ENCODE measurements at places on chromosomes 6 and 20. TPM values are rescaled to one million over a fixed set of nuclear protein-coding genes. Genes with fewer than 3 reads are reported as not detected.

The SMPD2 gene
- 9.7 TPM for total RNA-seq

DNA sequence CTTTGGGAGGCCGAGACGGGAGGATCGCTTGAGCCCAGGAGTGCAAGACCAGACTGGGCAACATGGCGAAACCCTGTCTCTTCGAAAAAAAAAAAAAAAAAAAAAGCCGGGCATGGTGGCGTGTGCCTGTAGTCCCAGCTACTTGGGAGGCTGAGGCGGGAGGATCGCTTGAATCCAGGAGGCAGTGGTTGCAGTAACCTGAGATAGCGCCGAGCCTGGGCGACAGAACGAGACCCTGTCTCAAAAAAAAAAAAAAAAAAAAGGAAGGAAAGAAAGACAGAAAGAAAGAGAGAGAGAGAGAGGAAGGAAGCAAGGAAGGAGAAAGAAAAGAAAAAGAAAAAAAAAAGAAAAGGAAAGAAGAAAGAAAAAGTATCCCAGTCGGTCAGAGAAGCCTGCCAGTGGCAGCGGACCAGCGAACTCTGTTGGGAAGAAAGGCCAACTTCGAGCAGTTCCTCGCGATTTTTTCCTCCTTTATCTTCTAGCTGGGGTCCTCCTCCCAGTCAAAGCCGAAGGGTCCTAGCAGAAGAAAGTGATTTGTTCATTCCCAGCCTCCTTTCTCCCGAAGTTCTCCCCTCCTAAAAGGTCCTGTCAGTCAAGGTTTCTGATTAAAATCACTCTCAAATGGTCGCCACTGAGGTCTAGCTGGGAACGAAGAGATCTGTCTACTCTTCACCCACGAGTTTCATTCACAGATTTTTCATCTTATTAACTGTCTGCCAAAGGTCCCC, 2.4 kb upstream of the SYCP2L start:
- peaks cover 11% of the 10 kb centered on the region for H3K4me1 ChIP-seq
- peaks cover 71% of the 10 kb centered on the region for H3K27me3 ChIP-seq
- no peak overlapping the region for H3K27ac ChIP-seq
- DNase-seq: no peak
- H3K4me3 ChIP-seq: no peak overlapping the region
- no peaks in the 10 kb centered on the region for H3K36me3 ChIP-seq

GRCh38 chr6:53214172-53214571, 65.5 kb upstream of the GCM1 start:
- H3K4me3 ChIP-seq: no peak overlapping the region
- no peaks in the 10 kb centered on the region for H3K36me3 ChIP-seq
- no peak for DNase-seq
- H3K4me1 ChIP-seq: peaks cover 13% of the 10 kb centered on the region

DNA sequence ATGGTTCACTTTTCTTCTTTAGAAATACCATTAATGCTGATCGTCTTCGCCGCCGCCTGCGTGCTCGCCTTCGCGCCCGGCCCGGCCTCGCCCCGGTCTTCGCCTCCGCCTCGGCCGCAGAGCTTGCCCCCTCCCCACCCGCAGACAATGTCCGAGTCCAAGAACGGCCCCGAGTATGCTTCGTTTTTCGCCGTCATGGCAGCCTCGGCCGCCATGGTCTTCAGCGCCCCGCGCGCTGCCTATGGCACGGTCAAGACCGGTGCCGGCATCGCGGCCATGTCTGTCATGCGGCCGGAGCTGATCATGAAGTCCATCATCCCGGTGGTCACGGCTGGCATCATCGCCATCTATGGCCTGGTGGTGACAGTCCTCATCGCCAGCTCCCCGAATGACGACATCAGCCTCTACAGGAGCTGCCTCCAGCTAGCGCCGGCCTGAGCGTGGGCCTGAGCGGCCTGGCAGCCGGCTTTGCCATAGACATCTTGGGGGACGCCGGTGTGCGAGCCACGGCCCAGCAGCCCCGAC, 4.8 kb upstream of the PRPH2 start:
- H3K4me3 ChIP-seq: peak overlapping the region; percentile 77
- H3K4me1 ChIP-seq: peaks cover 20% of the 10 kb centered on the region

DNA sequence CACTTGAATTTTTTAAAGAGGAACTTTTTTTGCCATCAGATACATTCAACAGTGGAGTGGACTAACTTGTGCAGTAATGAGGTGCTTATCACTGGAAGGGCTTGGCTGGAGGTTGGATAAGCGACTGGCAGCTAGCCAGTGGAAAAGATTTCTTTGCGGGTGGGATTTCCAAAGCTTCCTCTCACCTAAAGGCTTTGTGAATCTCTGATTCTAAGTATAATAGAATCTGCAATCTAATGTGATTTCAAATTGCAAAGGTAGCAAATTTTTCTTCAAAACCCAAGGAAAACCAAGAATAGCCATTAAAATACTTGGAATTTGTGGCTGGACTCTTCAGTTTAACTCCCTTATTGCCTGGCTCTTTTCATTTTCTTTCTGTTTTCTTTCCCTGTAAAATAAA, 460.4 kb upstream of the MARCKS start:
- no peak for DNase-seq
- no peaks in the 10 kb centered on the region for H3K27me3 ChIP-seq
- no peaks in the 10 kb centered on the region for H3K4me1 ChIP-seq

- no peaks in the 10 kb centered on the region for H3K4me1 ChIP-seq
- H3K36me3 ChIP-seq: no peaks in the 10 kb centered on the region
- no peak for DNase-seq
- no peak overlapping the region for H3K4me3 ChIP-seq
- no peak overlapping the region for H3K27ac ChIP-seq
Observed at GRCh38 chr20:10940941-10941340, 267.1 kb upstream of the JAG1 start.

GRCh38 chr6:33620856-33621710, at the start of gene ITPR3:
ITPR3 (plus strand) TSS chr6:33621322; CDS start chr6:33621603, 281 bp downstream.
- peak within 1 kb of the TSS; percentile 83 for H3K27ac ChIP-seq
- no peaks in the 10 kb centered on the region for H3K27me3 ChIP-seq
- H3K36me3 ChIP-seq: peaks cover 20% of the 10 kb centered on the region

DNA sequence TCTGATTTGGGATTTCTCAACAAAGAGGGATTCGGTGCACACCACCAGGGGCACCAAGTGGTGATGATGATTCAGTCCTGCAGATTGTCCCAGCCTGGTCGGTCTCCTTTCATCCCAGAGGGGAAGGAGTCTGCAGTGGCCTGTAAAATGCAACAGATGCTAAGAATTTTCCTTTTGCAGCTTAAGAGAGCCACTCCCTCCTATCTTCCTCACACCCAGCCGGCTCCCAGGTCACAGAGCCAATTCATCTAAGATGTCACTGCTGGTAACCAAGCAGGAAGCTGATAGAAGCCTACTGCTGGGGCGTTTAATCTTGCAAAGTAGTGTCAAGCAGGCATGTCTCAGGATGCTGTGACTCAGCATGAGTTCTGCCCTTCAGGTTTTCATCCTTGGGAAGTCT, 203.8 kb upstream of the LRFN2 start:
- no peak overlapping the region for H3K27ac ChIP-seq
- no peaks in the 10 kb centered on the region for H3K27me3 ChIP-seq
- peak; percentile 29 for DNase-seq
- no peaks in the 10 kb centered on the region for H3K36me3 ChIP-seq
- peaks cover 20% of the 10 kb centered on the region for H3K4me1 ChIP-seq

GRCh38 chr6:146029573-146030184, 817 bp downstream of the GRM1 start:
- H3K4me1 ChIP-seq: peaks cover 10% of the 10 kb centered on the region
- no peaks in the 10 kb centered on the region for H3K36me3 ChIP-seq
- DNase-seq: no peak
- H3K27me3 ChIP-seq: peaks cover 48% of the 10 kb centered on the region
- no peak overlapping the region for H3K27ac ChIP-seq
- H3K4me3 ChIP-seq: no peak overlapping the region

- no peak overlapping the region for H3K4me3 ChIP-seq
- H3K27ac ChIP-seq: no peak overlapping the region
- H3K4me1 ChIP-seq: no peaks in the 10 kb centered on the region
- H3K27me3 ChIP-seq: no peaks in the 10 kb centered on the region
Observed at GRCh38 chr20:14219801-14220461, 117.5 kb downstream of the FLRT3 start.

DNA sequence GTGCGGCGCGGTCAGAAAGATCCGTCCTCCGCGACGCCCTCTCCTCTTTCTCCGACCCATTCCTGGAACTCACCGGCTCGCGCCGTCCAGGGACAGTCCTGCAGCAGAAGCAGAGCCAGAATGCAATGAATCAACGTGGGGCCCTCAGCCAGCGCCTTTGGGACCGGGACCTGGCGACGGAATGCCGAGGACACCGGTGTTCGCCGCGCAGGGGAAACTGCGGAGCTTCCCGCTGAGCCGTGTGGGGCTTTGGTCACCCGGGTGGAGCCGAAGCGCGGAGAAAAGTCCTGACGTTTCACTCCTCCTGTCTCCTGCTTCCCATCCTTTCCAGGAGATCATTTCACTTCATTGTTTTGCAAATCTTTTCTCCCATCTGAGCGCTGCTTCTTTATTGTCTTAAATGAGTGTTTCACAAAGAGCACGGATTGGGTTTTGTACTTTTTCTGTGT, 26.5 kb downstream of the ULBP1 start:
- DNase-seq: no peak
- H3K27me3 ChIP-seq: peaks cover 81% of the 10 kb centered on the region
- peaks cover 6% of the 10 kb centered on the region for H3K36me3 ChIP-seq
- H3K4me1 ChIP-seq: peaks cover 22% of the 10 kb centered on the region
- H3K27ac ChIP-seq: peak overlapping the region; percentile 11

DNA sequence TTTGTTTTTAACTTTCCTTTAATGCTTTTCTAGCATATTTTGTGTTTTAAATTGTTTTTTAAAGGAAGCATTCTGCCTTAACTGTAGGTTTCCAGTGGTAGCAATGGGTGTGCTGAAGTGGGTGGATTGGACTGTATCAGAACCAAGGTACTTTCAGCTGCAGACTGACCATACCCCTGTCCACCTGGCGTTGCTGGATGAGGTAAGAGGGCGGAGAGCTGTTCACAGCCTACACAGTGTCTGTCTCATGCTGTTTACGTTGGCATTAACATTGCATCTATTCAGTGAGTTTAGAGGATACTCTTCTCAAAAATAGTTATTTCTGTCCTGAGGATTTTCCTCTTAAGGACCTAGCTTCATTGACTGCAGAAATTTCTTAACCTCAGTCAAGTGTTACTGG, 11.9 kb downstream of the NELFCD start:
- no peaks in the 10 kb centered on the region for H3K27me3 ChIP-seq
- no peak for DNase-seq
- no peaks in the 10 kb centered on the region for H3K4me1 ChIP-seq
- H3K36me3 ChIP-seq: peaks cover 73% of the 10 kb centered on the region
- H3K27ac ChIP-seq: no peak overlapping the region

DNA sequence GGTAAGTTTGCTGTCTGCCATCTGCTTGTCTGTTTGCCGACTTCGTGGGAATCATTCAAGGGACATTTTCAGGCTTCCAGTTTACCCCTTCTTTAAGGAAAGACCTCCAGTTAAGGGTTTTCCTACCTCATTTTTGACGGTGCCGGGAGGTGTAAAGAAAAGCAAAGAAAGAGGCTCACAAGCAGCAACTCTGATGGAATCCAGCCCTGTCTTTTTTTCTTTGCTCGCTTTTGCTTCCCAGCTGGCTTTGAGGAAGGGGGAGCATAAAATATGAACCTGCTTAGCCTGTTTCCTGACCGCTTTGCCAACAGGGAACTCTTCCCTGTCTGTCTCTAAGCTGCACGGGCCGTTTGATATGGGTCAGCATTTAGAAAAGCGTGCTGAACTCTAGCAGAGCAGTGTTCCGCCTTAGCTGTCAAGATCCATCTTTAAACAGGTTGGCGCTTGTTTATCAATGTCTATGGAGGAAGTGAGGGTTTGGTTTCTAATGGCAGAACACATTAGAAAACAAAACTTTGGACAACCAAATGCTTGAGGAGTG, 13.8 kb downstream of the SYTL3 start:
- H3K4me3 ChIP-seq: no peak overlapping the region
- peaks cover 76% of the 10 kb centered on the region for H3K36me3 ChIP-seq
- H3K27ac ChIP-seq: no peak overlapping the region

GRCh38 chr6:107869871-107870270, 45.8 kb upstream of the SCML4 start:
- no peak overlapping the region for H3K4me3 ChIP-seq
- no peaks in the 10 kb centered on the region for H3K27me3 ChIP-seq
- peaks cover 10% of the 10 kb centered on the region for H3K36me3 ChIP-seq
- H3K4me1 ChIP-seq: peaks cover 13% of the 10 kb centered on the region
- no peak overlapping the region for H3K27ac ChIP-seq

- peaks cover 35% of the 10 kb centered on the region for H3K36me3 ChIP-seq
- H3K27ac ChIP-seq: no peak overlapping the region
- H3K4me1 ChIP-seq: peaks cover 11% of the 10 kb centered on the region
- no peak for DNase-seq
Observed at GRCh38 chr6:158707120-158707820, 57.4 kb downstream of the SYTL3 start.

DNA sequence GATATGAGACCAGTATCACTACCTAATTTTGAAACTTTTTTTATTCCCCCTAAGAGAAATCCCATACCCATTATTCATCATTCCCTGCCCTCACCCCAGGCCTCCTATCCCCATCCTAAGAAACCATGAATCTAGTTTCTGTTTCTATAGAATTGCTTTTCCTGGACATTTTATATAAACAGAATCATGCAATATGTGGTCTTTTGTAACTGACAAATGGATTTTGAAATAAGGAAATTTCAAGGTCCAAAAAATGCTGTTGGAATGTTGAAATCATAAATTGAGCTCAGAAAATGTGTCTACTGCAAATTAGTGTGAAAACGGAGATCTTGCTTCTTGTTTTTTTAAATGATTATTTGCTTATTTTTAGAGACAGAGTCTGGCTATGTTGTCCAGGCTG, 25.1 kb downstream of the RNF217 start:
- H3K27me3 ChIP-seq: no peaks in the 10 kb centered on the region
- H3K4me3 ChIP-seq: no peak overlapping the region
- no peaks in the 10 kb centered on the region for H3K36me3 ChIP-seq
- H3K27ac ChIP-seq: no peak overlapping the region
- DNase-seq: no peak

The TSPO2 gene
- not detected for total RNA-seq

GRCh38 chr20:39812116-39812515, 850.0 kb downstream of the DHX35 start:
- H3K36me3 ChIP-seq: no peaks in the 10 kb centered on the region
- DNase-seq: no peak
- H3K4me3 ChIP-seq: no peak overlapping the region
- H3K27ac ChIP-seq: no peak overlapping the region
- H3K4me1 ChIP-seq: no peaks in the 10 kb centered on the region

- no peak overlapping the region for H3K27ac ChIP-seq
- no peak overlapping the region for H3K4me3 ChIP-seq
- no peaks in the 10 kb centered on the region for H3K27me3 ChIP-seq
- no peak for DNase-seq
Observed at GRCh38 chr20:60050193-60050947, 92.1 kb downstream of the CDH26 start.

- no peak overlapping the region for H3K4me3 ChIP-seq
- peaks cover 2% of the 10 kb centered on the region for H3K4me1 ChIP-seq
Observed at GRCh38 chr6:31712296-31712695, 2.9 kb upstream of the LY6G6D start.

The MCM8 gene
- 46.8 TPM for total RNA-seq

GRCh38 chr6:131222773-131223172, 87.5 kb downstream of the AKAP7 start:
- no peak overlapping the region for H3K27ac ChIP-seq
- H3K36me3 ChIP-seq: peaks cover 17% of the 10 kb centered on the region
- no peak overlapping the region for H3K4me3 ChIP-seq
